ENCODE measurements at places on chromosomes 5 and 9.

DNA sequence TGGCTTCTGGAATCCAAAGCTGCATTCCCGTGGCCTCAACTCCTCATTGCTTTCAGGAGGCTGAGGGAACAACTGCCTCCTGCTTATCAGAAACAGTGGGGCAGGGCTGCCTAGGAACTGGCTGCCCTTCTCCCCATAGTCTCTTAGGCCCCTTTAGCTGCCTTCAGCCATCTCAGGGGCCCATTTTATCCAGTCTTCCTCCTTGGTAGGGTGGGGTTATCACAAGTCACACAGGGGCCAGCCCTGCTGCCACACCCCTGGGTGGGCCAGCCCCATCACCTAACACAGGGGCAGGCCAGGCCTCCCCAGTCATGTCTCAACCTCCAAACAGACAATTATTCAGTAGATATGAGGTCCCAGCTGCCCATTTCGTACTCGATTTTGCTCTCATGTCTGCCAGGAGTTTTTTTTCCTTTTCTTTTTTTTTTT is 3.9 kb downstream of the ALAD start:
- DNase-seq: no peak

DNA sequence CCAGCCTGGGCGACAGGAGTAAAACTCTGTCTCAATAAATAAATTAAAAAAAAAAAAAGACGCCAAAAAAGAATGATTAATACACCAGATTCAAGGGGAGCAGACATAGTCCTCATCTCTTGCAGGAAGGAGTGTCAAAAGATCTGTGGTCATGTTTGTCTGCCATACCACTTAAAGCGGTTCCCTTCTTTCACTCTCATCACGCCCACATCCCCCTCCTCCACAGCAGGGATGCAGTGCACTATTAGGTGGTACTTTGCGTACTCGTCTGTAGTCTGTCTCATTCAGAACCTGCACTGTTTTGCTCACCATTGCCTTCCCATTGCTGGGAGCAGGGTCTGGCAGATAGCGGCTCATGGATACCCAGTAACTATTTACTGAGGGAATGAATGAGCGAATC is 11.2 kb downstream of the CDHR2 start:
- DNase-seq: no peak

GRCh38 chr5:110338341-110339083 is 388.0 kb downstream of the TMEM232 start:
- DNase-seq: no peak

- DNase-seq: peak; percentile 40
These were observed 64.7 kb downstream of the CDC14B start for GRCh38 chr9:96554801-96555566.

DNA sequence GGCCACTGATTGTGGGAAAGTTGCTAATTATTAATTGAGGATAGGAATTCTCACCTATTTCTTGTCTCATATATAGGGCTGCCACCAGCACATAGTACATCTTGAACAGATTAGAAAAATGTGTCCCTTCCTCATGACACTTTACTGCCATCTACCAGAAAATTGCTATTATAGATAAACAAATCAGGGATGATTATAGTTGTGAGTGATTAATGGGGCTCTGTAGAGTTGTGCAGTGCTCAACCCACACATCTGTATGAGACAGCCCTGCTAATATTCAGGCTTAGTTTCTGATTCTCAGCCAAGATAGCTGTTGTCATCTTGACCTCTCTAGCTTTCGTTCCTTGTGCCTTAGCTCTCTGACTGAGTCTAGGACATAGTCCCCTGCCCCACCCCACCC is 373.3 kb downstream of the TLE4 start:
- peak; percentile 18 for DNase-seq

DNA sequence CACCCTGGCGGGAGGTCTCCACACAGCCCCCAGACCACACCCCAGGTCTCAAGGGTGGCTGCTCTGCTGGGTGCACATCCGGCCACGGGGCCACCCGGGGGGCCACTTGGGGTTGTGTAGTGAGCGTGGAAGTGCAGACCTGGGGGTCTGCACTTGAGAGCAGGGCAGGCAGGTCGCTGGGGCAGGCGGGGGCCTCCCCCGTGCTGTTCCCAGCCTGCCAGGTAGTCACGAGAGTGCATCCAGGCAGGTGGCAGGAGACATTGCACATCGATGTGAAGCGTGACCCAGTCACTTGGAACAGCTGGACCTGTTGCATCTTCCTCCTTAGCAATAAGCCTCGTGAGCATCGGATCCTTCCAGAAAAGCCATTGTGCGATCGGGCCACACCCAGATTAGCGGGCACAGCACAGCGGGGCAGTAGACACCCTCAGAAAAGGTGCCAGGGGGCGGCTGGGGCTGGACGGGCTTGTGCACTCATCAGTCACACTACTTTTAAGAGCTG is 4.8 kb upstream of the ENTPD8 start:
- DNase-seq: no peak

- peak; percentile 39 for DNase-seq
These were observed 36.5 kb downstream of the CFAP95 start for GRCh38 chr9:69857131-69857530.

- peak; percentile 98 for DNase-seq
These were observed 90.0 kb downstream of the PRRT1B start for GRCh38 chr9:131635285-131635684.

DNA sequence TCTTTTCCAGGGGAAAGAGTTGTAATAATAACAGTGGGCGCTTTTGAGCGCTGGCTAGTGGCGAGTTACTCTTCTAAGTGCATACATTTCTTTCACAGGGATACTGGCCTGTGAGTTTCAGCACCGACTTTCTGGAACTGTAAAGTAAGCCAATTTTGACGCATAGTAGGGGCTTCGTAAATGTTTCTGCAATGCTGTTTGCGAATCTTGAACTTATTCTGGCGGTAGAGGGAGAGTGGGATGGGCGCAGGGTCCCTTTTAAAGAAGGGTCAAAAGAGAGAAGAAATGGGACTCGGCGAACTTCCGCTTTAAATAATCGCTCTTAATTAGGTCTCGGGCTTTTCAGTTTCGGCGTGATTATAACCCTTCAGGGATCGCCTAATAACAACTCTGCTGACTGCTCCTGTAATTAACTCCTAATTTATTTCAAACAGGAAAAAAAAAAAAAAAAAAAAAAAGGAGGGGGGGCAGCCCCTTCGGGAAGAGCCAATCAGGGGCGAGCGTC is 351 bp upstream of the MSX2 start:
- peak; percentile 16 for DNase-seq

DNA sequence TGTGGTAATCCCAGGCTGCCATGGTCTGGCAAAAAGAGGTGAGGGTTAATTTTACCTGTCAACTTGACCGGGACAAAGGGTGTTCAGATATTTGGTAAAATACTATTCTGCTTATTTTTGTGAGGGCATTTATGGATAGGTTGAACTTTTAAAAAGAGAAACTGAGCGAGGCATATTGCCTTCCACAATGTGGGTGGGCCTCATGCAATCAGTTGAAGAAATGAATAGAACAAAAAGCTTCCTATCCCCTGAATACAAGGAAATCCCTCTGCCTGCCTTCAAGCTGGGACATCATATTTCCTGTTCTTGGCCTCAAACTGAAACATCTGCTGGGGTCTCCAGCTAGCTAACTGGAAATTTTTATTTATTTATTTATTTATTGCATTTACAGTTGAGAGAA is 734.7 kb downstream of the IRX1 start:
- DNase-seq: no peak

GRCh38 chr9:32334112-32334511 is 50.3 kb upstream of the ACO1 start:
- DNase-seq: no peak

DNA sequence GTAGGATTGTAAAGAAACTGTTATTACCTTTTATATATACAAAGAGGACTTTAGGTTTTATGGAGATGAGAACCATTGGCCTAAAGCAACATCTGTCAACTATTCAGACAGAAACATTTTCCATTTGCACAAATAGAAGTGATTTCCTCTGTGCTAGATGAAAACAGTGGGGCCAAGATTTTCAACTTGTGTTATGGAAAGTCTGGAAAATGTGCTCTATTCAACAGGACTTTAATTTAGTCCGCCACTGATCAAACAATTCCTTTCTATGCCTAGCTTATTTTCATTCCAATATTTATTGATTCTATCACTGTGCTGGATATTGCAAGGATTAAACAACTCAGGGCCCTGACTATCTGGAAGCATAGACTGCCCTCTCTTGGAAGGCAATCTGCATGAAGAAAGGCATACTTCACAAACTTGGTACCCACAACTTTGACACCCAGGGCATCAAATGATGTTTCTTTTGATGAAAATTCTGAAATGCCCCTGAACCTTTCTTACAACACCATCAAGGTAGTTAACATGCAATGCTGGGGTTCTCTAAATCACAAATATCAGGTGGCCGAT is 126.6 kb upstream of the HMHB1 start:
- peak; percentile 61 for DNase-seq
